ENCODE measurements at places on chromosomes 7 and 10.

- DNase-seq = no peak
Measured at GRCh38 chr7:42227021-42227420, 10.0 kb downstream of the GLI3 start.

DNA sequence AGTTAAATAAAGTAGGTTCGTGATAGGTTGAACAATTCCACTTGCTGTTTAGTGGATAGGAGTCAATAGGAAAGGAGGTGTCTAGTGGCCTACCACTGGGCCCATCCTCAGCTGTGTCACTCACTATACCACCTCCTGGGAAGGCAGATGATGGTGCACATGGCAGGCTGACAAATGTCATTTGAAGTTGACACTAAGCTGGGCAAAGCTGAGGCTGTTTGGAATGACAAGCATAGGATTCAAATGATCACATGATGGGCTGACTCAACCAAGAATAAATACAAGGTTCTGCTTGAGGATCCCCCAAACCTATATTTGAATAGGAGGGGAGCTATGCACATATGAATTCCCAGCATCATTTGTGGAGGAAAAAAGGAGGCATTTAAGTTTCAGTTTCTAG is 489.8 kb downstream of the RPS24 start:
- DNase-seq = no peak

- no peak for DNase-seq
Measured at GRCh38 chr10:21700474-21700873, 166.4 kb downstream of the MLLT10 start.

- DNase-seq = no peak
Measured at GRCh38 chr7:107951896-107952295, 51.1 kb downstream of the LAMB1 start.

GRCh38 chr7:132091706-132092105 is 484.6 kb downstream of the PLXNA4 start:
- DNase-seq = no peak

DNA sequence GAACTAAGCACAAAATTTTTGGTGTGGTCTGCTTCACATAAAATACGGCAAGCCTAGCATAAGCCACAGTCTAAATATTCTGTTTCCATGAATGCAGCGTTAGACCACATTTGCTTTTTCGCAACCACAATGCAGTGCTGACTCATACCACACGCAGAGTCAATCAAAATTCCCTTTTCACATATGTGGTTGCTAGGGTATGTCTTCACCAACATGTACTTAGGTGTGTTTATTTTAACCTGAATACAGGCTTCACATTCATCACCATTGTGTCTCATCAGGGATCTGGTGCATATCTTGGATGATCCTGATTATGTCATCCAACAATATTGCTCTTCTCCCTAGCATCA is 90.8 kb downstream of the CHN2 start:
- peak; percentile 46 for DNase-seq

GRCh38 chr7:36192053-36192824 is 39.2 kb downstream of the EEPD1 start:
- no peak for DNase-seq
